ENCODE measurements at places on chromosomes 6 and 20. TPM values are rescaled to one million over a fixed set of nuclear protein-coding genes. Genes with fewer than 3 reads are reported as not detected.

- DNase-seq: no peak
These were observed 628 bp downstream of the RBM24 start for GRCh38 chr6:17281497-17282481.

GRCh38 chr6:3520281-3521230 is 63.7 kb upstream of the SLC22A23 start:
- DNase-seq: no peak

GRCh38 chr6:54308986-54309315 is 710 bp downstream of the TINAG start:
- DNase-seq: no peak

GRCh38 chr6:10659699-10660348 is 34.6 kb downstream of the C6orf52 start:
- DNase-seq: peak; percentile 2

DNA sequence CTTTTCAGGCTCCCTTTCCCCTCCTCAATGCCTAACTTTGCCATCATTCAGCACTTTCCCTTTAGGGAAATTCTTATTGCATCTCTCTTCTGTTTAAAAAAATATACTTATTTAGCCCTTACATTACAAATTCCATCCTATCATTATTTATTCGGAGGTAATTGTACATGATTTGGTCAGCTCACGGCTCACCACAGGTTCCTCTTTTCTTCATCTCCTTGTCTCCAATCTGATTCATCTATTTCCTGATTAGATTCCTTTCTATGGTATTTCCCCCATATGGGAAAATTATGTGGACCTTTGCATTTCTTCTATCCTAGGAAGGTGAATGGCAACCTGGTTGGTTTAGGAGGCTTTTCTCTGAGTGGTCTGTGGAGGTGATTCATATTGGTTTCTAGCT is 12.9 kb upstream of the EMILIN3 start:
- DNase-seq: no peak

Gene SEMG1
- not detected for total RNA-seq

Gene CPNE5
- 0.32 TPM for total RNA-seq

- DNase-seq: no peak
These were observed 146.6 kb downstream of the SOBP start for GRCh38 chr6:107636486-107636885.

DNA sequence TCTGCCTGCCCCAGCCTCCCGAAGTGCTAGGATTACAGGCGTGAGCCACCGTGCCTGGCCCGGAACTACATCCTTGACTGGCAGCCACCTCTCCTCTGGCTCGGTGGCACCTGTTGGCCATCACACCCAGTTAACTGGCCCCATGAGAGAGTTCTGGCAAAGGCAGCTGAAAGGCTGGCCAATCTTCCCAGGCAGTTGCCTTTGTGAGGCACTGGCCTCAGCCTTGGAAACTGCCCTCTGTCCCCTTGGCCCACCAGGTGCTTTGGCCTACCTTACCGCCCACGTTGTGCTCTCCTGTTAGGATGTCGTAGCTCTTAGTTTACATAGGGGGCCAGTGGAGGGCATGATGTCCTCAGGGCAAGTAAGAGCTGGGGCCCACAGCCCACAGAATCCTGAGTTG is 9.6 kb upstream of the MANBAL start:
- DNase-seq: no peak

Gene HTR1E
- total RNA-seq: not detected

Gene DAAM2
- total RNA-seq: 16.1 TPM

DNA sequence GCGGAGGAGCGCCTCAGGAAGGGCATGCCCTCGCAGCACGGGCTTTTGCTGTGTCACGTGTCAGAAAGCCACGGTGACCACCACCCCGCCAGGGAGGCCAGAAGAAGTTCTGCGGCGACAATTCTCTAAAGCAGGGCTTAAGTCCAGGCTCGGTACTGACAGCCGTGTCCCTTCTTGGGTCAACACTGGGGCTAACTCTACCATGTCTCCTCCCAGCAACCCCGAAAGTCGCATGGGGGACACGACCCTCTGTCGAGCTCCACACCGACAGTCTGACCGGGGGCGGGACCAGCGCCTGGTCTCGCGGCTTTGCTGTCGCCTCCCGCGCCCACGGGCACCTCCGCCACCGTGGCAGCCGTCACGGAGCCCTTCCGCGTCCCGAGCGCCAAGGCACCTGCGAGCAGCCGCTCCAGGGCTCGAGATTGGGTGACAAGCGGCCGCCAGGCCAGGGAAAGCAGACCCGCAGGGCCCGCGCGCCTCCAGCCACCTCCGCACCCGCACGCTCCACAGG is 534 bp downstream of the NANP start:
- DNase-seq: peak; percentile 52

- DNase-seq: no peak
These were observed 141.7 kb downstream of the CD164 start for GRCh38 chr6:109240370-109241084.

GRCh38 chr20:6714279-6714711 is 53.2 kb upstream of the BMP2 start:
- DNase-seq: no peak

Gene TMC2
- total RNA-seq: not detected

GRCh38 chr20:4721719-4722118 is at the start of gene PRND:
PRND (plus strand) TSS chr20:4721909; CDS start chr20:4724552, 2,643 bp downstream.
- no peak for DNase-seq

GRCh38 chr6:12289933-12290820 is at the start of gene EDN1:
EDN1 (plus strand) TSS chr6:12290361; CDS start chr6:12290630, 269 bp downstream.
- peak; percentile 79 for DNase-seq

DNA sequence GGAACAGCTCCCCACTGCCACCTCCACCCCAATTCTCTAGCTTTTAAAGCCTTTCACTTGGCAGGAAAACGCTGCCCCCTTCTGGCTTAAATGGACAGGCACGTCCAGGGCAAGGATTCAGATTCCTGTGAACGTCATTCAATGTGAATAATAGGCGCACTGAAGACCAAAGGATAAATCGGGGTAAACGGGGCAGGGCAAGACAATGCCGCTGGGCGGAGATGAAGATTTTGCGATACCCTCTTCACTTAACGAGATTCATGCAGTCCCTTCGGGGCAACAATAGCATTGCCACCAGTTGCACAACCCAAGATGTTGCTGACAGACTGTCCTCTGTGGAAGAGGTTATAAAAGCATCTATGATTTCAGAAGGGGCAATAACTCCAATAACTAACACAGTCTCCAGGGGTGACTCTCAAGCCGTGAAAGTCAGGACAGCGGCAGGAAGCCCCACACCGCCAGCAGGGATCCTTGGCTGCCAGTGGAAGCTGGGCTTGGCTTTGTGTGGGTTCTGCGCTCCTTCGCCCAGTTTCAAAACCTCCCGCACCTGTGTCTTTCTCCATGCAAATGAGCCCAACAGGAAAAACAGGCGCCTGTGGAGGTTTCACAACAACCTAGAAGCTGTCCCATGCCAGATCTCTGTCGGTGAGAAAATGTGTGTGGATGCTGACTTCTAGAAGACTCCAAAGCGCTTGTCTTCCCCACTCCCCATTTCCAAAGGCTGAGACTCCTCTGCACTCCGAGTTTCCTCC is 291.8 kb downstream of the BMP7 start:
- peak; percentile 66 for DNase-seq

Gene PTCRA
- not detected for total RNA-seq

DNA sequence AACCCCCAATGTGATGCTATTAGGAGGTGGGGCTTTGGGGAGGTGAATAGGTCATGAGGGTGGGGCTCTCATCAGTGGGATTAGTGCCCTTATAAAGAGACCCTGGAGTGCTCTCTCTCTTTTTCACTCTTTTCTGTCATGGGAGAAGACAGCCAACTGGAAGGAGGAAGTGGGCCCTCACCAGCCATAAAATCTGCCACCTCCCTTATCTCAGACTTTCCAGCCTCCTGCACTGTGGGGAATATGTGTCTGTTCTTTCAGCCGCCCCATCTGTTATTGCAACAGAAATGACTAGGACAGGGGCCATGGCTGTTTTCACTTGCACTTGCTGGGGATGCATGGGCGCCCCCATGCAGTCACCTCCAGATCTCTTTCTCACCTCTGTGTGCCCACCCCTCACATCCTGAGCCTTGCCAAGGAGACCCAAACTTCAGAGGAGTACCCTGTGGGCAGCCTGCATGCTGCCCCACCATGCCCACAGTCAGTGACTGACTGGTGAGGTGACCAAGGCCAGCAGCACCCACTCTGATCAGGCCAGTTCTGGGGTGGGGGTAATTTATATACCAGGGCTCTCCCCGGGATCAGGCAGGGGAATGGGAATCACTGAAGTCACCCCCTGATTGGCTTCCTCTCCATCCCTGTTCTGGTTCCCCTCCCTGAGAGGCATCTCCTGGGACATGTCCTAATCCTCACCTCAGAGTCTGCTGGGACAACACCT is 118.4 kb downstream of the ANKRD60 start:
- peak; percentile 36 for DNase-seq

Gene ZC2HC1B
- not detected for total RNA-seq

GRCh38 chr20:34473262-34473883 is 42.8 kb upstream of the DYNLRB1 start:
- peak; percentile 77 for DNase-seq

Gene HUS1B
- total RNA-seq: 1.9 TPM

GRCh38 chr6:47083586-47084047 is 41.5 kb upstream of the ADGRF1 start:
- peak; percentile 99 for DNase-seq

DNA sequence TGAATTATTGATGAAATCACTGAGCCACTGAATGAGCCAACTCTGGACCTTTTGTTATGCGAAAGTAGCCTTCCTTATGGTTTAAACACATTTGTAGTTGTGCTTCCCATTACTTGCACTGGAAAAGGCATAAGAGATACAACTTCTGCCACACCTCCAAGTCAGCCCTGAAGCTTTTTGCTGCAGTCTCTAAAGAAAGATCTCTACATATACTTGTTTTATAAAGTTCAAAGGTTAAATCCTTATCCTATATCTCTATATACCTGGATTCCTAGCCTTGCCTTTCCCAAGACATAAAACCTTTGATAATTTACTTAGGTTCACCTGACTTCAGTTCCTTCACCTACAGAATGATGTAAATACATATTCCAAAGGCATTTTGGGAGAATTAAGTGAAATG is 132.0 kb downstream of the PTPRK start:
- no peak for DNase-seq
